ENCODE measurements at places on chromosomes 11 and 22.

GRCh38 chr22:18970176-18970947, 34.3 kb upstream of the PRODH start:
- DNase-seq, result no peak

GRCh38 chr11:58395581-58395980, 11.1 kb downstream of the OR5B3 start:
- DNase-seq, result peak; percentile 25

DNA sequence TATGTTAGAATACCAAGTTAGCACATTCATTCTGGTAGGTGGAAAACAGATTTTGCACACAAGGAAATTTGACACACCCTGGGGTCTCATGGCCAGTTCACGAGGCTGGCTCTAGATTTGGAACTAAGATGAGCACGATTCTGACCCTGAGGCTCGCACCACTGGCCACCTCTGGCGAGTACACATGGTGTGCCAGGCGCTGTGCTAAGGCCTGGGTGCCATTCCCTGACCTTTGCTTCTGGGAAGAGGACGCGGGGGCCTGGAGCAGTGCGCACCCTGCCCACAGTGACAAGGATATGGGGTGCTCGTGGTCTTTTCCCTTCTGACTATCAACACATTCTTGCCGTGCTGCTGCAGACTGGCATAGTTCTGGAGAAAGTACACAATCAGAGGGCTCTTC, 29.5 kb upstream of the DMC1 start:
- DNase-seq, result no peak

DNA sequence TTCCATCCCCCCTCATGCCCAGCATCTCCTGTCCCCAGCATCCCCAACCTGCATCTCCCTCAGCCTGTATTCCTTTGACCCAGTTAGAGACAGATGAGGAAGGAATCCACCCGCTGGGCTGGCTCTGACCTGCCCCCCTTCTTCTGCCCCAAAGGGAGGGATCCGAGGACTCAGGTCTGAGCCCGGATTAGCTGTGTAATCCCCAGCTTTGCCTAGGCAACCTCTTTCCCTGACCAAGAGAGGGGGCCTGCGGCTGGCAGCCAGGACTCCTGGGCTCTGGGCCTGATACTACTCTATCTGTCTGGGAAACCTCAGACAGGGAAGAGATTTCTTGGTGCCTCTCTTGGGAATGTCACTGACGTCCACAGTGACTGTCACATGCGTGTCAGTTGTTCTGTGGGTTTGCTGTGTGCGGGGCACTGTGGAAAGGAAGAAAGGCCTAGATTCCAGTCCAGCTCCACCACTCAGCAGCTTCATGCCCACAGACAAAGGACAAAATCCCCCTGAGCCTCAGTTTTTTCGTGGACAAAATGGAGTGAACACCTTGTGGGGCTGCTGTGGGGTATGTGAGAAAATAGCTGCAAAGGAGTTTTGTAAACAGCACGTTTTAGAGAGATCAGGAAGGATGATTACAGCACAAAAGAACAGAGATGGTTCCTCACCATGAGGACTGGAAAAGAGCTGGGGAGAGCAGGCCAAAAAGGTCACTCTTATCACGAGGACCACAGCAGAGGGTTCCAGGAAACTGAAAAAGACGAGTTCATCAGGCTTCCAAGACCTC, 1.3 kb upstream of the NDUFV1 start:
- DNase-seq, result no peak

DNA sequence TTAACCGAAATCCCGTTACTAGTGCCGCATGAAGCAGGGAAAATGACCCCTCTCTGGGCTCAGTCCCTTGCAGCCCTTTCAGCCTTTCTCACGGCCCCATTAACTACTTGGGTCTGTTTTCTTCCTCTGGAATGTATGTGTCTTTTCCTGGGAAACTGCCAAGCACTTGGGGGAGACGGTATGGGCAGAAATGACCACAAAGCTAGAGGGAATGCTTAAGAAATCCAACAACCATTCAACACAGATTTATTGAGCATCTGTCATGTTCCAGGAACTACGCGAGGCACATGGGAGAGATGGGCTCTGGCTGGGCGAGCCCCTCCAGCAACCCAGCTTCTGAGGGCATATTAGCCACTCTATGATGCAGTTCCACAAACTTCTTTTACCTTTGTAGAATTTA, 462.6 kb downstream of the BUD13 start:
- no peak for DNase-seq

GRCh38 chr11:28903716-28904115, 795.5 kb downstream of the METTL15 start:
- DNase-seq, result peak; percentile 34

GRCh38 chr22:19203834-19204233, 25.3 kb upstream of the SLC25A1 start:
- no peak for DNase-seq

DNA sequence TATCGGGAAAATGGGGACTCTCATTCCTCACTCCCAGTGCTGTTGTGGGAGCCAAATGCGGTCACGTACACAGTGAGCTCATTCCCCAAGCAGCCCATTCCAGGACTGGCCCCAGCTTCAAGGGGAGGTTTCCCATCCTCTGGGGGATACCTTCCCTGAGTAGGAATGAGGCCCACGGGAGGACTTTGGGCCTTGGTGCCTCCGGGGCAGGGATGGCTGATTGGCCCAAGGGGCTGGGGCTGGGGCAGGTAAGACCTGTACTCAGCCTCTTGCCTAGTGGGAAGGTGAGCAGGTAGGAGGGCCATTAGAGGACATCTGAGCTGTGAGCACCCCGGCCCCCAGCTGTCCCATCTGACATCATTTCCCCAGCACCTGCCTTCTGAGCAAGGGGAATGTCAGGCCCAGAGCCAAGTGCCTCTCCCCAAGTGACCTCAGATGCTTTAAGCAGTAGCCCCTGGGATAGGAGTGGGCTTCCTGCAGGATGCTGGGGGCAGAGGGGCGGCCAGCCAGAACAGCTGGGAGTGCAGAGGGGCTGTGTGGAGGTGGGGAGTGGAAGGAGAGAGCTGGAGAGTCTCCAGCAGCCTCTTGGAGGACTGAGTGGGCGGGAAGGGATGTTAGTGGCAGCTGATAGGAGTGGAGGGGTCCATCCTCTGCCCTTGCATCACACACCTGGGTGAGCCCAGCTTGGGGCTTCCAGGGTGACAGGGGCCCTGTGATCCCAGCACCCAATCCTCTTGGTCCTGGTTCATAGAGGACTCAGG, 58.4 kb downstream of the CD82 start:
- DNase-seq, result no peak

GRCh38 chr11:125504580-125504979, 8.5 kb upstream of the FEZ1 start:
- no peak for DNase-seq

DNA sequence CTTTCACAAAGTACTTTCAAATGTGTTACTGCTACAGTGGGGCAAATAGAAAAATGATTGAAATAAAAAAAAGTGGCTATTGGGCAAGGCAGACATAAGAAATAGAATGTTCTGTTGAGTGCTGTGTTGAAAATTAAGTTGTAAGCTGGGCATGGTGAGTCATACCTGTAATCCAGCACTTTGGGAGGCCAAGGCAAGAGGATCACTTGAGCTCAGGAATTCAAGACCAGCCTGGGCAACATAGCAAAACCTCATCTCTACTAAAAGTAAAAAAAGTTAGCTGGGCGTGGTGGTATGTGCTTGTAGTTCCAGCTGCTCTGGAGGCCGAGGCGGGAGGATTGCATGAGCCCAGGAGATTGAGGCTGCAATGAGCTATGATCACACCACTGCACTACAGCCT, 26.9 kb upstream of the LDHA start:
- no peak for DNase-seq

DNA sequence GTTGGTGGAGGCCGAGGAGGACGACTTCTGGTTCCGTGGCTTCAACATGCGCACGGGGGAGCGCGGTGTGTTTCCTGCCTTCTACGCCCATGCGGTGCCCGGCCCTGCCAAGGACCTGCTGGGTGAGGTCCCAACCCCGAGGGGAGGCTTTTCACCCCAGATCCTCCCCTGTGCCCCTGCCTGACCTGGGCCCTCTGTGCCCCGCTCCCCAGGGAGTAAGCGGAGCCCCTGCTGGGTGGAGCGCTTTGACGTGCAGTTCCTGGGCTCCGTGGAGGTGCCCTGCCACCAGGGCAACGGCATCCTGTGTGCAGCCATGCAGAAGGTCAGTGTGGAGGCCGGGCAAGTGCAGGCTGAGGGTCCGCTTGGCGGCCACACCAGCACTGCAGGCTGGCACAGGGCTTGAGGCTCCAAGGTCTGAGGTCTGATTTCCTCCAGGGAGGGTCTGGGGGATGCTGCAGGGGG, 5.1 kb downstream of the MAPK8IP2 start:
- no peak for DNase-seq

DNA sequence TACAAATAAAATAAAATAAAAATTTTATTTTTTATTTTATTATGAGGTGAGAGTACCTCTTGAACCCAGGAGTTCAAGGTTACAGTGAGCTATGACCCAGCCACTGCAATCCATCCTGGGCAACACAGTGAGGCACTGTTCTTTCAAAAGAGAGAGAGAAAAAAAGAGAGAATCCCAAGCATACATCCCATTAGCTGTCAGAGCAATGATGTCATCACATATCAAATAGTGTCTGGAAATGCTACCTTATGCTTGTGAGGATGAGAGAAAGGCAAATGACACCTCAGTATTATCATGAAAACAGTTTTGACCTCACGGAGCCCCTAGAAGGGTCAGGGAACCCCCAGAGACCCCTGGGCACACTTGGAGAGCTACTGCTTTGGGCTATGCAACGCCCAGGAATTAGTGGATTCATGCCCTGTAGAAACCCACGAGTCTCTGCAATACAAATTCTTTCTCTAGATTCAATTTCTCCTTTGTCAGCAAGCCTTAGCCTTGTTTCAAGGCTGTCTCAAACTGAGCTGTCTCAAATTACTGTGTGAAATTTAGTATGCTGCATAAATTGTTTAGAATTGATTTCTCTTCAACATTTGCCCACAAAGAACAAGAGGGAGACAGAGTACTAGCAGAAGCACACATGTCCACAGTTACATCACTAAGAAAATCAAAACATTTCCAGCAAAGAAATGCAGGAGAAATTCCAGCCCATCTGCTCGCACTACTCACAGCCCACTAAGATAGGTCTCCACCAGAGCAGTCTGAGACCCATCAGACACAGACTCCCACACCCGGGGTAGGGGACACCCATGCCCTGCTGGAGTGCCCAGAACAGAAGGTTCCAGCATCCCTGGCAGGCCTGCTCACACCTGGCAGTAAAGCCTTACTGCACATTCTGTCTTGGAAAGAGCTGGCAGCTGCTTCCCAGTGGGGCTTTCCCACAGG, 18.1 kb downstream of the DGCR2 start:
- peak; percentile 22 for DNase-seq

DNA sequence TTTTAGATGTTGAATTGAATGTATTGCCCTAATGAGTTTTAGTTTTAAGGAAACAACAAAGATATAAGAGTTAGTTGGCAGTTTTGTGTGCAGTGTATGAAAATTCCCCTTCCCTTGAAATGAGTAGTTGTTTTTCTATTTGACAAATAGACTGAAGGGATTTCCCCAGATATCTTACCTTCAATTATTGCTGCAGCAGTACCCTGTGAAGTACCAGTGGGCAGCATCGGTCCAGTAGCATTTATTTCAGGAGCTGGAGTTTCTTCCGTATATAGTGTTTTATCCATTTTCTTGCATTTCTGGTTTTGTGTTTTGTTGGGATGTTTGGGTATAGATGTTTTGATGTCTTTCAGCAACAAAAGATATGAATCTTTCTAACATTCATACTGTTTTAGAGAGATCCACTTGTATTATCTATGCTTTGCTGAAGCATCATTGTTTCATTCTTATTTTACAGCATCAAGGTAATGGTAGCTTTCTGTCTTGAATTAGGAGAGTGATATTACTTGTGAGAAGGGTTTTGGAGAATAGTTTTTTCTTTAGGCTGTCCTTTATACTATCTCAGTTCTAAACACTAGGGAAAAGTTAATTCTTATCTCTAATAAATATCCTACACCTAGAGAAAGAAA, 7.4 kb downstream of the KMT2A start:
- DNase-seq, result no peak

DNA sequence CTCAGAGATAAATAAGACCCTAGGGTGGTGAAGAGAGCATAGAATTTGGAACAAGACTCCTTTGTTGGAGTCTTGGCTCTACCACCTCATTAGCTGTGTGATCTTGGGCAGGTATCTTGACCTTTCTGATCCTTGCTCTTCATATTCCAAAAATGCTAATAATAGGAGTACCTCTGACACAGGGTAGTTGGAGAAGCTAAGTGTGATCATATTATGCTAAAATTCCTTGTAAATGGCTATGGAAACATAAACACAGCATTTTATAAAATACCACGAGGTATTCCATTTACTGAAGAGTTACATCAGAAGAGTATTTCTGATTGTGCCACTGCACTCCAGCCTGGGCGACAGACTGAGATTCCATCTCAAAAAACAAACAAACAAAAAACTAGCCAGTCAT, 9.4 kb downstream of the PTPRJ start:
- no peak for DNase-seq

- no peak for DNase-seq
These were observed 251.8 kb downstream of the TENM4 start for GRCh38 chr11:79189055-79189454.

DNA sequence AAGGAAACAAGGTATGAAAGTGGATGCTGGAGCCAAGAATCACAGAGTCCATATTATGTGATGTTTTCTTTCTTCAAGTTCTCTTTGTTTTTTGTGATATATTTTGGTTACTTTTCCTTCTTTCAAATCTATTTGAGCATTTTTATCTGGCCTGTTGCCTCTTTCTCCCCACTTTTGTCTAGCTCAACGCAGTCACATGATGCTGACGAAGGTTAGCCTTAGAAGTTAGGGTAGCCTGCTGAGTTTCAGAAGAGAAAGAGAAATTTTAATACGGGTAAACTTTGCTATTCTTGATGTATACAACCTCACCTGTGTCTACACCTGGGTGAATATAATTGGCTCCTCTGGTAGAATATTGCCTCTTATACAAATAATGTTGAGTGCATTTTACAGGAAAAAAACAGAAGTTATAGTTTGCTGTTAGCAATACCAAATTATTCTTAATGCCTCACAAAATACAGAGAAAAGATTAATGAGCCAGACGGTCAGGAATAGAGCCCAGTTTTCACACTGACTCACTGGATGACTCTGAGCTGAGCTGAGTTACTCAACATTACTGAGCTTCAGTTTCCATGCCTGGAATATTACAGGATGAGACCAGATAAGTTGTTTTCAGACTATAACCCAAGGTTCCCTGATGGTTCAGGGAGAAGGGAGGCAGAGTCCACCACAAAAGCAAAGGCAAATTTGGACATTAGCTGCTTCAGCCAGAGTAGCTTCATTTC, 161.6 kb upstream of the BDNF start:
- DNase-seq, result peak; percentile 92

- DNase-seq, result no peak
These were observed 44.1 kb downstream of the RBFOX2 start for GRCh38 chr22:35984183-35985175.

GRCh38 chr11:130217133-130218031, 57.8 kb downstream of the ST14 start:
- DNase-seq, result no peak

GRCh38 chr22:32333141-32333768, 24.4 kb upstream of the RFPL3 start:
- DNase-seq, result no peak

DNA sequence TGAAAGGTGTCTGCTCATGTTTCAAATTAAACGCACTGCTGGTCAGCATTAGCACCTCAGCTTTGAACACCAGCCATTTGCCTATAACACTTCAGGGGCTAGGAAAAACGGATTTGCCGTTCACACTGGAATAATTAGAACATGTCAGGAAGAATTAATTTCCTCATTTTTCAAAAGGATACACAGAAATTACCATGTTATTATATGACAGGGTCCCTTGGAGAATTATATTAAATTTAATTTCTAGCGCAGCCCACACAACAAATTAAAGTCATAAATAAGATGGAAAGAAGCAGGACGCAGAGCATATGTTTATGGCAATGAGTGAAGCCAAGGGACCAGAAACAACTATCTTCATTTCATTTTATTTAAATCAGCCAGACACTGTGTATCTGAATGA, 83.8 kb upstream of the SOX6 start:
- no peak for DNase-seq

Measured in fibroblast of the aortic adventitia (primary cell).